T-helper 1 cell (primary cell): ENCODE measurements at places on chromosomes 4 and X.

- no peak for DNase-seq
Measured at GRCh38 chr4:184536881-184537248, 62.5 kb upstream of the IRF2 start.

- no peak for DNase-seq
Measured at GRCh38 chr4:104425948-104426347, 68.7 kb downstream of the CXXC4 start.

GRCh38 chr4:47061435-47061834 lies 30.1 kb downstream of the GABRB1 start:
- no peak for DNase-seq

GRCh38 chrX:41933546-41933945 lies 10.2 kb upstream of the CASK start:
- no peak for DNase-seq

- no peak for DNase-seq
Measured at GRCh38 chr4:88533937-88534750, 10.6 kb upstream of the PYURF start.

- DNase-seq = no peak
Measured at GRCh38 chr4:124409044-124409443, 303.5 kb downstream of the ANKRD50 start.

- DNase-seq = no peak
Measured at GRCh38 chr4:90080116-90080515, 47.1 kb upstream of the CCSER1 start.

GRCh38 chr4:94329933-94330332 lies 12.7 kb downstream of the HPGDS start:
- no peak for DNase-seq

GRCh38 chr4:56927196-56927595 lies 19.5 kb downstream of the REST start:
- no peak for DNase-seq

- DNase-seq = no peak
Measured at GRCh38 chrX:580030-580429, 50.6 kb upstream of the SHOX start.

GRCh38 chrX:72245461-72246089 lies 6.7 kb upstream of the ERCC6L start:
- DNase-seq = peak; percentile 14

DNA sequence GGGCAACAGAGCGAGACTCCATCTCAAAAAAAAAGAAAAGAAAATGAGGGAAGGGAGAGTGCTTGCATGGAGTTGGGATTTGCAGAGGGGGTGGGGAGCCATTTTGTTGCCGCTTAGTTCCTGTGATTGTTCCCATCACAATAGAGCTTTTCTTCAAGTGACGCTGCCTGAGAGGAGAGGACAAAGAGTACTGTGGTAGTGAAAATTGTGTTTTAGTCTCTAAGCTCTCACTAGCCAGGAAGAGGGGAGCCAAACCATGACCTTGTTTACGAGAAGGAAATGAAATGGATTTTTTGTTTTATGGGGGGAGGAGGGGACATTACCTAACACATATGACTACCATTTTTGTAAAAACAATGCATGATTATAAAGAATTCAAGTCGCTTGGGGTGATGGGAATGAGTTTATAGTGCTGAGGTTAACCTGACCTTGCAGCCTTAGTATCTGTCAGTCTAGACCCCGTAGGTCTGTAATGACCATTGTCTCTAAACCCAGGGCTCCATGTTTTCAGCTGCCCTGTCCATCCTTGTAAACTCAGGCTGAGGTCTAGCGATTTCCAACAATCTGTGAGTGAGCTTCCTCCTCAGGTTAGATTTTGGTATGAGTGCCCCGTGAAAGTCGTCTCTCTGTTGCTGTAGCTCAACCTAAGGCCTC lies 18.8 kb downstream of the SRD5A3 start:
- DNase-seq = no peak

DNA sequence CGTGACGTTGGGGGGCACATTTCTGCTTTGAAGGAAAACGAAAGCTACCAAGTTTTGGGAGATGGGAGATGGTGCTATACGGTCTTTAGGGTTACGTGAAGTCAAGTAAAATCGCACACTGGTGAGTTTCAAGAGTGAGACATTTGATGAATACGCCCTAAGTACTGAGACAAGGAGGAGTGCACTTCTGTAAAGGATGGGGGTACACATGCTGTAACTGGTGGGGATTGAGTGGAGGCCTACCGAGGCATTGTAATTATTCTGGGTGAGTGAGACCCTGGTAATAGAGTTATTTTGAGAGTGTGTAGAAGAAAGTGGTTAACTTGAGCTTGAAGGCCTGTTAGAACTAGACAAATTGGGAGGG lies 536 bp downstream of the SH3BGRL start:
- no peak for DNase-seq

GRCh38 chr4:138347561-138347960 lies 105.4 kb upstream of the SLC7A11 start:
- DNase-seq = no peak

GRCh38 chrX:55039471-55039870 lies 8.7 kb upstream of the ALAS2 start:
- DNase-seq = no peak

DNA sequence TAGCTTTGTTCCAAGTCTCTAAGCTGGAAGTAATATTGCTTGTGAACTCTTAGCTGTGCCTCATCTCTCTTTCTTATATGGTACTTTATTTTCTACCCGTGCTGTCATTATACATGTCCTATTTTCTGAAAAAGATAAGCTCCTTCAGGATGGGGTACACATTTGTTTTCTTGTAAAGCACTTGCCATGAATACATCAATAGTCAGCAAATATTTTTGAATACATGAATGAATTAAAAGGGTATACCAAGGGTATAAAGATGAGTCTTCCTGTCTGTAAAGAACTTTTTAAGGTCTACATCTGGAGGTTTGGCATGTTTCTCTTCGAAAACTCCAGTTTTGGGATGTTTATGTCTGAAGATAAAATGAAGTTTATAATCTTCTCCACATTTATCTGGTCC lies 26.7 kb downstream of the SCOC start:
- no peak for DNase-seq

GRCh38 chr4:18961266-18961665 lies 939.7 kb upstream of the LCORL start:
- no peak for DNase-seq

DNA sequence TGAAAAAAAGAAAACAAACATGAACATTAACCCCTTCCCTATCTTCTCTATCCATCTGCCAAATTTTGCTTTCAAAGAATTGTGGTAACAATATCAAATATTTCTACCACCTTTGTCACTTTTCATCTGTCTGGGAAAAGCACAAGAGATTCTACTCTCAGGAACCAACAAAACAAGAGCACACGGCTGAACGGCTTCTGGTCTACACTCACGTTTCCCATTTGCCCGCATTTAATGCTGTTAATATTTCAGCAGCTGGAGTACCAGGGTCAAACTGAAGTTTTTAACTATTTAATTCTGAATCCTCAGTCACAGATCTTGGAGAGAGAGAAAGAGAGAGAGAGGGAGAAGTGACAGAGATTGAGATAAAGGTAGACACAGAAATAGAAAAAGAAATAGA lies 91.4 kb downstream of the UNC5C start:
- no peak for DNase-seq
